ENCODE measurements at places on chromosomes 7 and 10.

DNA sequence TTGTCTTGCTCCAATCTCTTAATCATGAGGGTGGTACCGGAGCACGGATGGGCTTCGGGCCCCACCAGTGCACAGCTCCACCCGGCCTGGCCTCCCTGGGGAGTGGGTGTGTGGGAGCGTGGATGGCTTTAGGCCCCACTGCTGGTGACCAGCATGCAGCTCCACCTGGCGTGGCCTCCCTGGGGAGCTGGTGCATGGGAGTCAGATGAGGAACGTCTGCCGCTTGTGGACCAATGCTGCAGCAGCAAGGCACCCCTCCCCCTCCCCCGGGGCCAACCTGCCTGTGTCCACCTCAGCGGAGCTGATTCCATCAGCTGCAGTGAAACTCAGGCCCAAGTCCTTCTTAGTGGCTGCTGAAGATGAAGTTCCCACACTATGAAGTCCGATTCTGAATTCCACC is 511.4 kb downstream of the PTPRN2 start:
- no peak for DNase-seq

DNA sequence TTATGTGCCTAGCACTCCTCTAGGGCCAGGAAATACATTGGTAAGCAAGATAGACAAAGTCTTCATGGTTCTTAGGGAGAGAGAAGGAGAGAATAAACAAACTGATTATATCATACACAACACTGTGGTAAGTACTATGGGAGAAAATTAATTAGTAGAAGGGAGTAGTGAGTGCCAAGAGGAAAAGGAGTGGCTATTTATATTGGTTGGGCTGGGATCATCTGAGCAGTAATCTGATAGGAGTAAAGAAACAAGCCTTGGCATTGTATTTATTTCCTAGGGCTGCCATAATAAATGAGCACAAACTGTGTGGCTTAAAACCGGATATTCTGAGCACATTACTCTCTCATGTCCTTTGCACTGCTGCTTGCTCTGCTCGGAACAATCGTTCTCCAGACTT is 158.1 kb upstream of the PHF14 start:
- no peak for DNase-seq

- peak; percentile 83 for DNase-seq
Measured at GRCh38 chr10:60114765-60115586, 208.6 kb upstream of the CCDC6 start.

DNA sequence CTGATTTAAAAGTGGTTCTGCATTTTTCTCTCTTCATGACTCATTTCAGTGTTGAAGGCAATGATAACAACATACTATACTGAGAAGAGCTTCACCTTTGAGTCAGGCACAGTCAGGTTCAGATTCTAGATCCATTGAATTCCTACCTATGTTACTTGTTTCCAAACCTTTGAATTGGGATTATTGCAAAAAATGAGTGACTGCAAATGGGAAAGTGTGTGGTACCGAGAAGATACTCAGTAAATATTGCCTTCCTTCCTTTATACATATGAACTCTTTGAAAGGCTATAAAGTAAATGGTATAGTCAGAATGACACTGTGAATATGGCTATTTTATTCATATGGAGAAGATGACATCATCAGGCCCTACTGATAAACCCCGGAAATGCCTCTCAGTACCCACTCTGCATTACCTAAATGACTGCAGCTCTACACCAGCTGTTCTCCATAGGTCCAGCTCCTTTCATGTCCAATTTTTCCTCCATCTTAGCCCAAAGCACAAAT is 66.7 kb upstream of the FGL2 start:
- DNase-seq = no peak

GRCh38 chr10:79156334-79157274 is 87.8 kb downstream of the ZMIZ1 start:
- DNase-seq = no peak

DNA sequence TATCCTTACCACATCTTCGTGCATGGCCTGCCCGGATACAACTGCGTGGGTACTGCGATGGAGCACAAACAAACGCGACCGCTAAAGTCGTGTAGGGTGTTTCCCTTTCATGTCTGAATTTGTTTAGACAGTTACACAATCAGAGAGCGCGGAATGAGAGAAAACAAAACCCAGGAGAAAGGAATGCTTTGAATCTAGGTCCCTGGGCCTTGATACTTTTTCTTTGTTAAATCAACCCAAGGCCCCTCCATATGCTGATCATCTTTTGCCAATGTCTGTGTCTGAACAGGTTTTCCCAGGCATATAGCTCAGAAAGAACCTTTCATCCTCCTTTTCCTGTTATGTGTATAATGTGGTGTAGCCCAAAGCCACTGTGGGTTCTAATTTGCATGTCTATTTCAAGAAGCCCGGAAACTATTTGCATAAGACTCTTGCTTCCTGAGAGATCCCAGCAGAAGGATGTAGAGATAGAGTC is 145.8 kb downstream of the FRMD4A start:
- peak; percentile 14 for DNase-seq

- no peak for DNase-seq
Measured at GRCh38 chr7:27145165-27145913, 1.9 kb upstream of the HOXA5 start.

- DNase-seq = no peak
Measured at GRCh38 chr10:114044247-114045135, 825 bp downstream of the ADRB1 start.

DNA sequence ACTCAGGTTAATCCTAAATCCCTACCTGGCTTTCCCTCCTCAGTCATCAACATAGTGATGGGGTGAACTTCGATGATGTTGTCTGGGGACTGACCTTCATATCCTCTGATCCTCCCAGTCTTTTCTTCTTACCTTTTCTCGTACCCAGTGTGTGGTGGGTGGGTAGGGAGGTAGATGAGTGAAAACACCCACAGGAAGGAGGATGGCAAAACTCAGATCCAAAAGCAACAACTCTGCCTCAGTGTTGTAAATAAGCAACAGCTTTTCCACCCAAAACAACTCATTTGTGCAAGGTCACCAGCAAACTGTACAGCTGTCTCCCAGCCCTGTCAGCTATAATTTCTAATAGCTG is 38.6 kb downstream of the VOPP1 start:
- no peak for DNase-seq

- DNase-seq = no peak
Measured at GRCh38 chr7:85220651-85221050, 33.8 kb upstream of the SEMA3D start.

- no peak for DNase-seq
Measured at GRCh38 chr10:2851566-2851965, 215.8 kb upstream of the PFKP start.

DNA sequence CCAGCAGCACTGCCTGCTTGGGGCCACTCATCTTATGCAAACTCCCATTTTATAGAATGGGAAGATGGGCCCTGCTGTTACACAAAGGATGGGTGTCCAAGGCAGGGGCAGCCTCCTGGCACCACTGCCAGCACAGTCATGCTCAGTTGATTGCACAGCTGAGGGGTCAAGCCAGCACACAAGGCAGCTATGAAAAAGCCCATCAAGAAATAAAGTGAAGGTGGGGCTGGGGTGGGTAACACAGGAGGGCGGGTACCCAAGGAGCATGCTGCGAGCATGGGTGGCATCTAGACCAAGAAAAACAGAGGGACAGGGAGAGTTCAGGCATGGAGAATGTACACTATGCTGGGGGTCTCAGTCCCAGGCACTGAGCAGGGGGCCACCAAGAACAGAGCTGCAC is 74.7 kb upstream of the UNC5B start:
- DNase-seq = no peak

DNA sequence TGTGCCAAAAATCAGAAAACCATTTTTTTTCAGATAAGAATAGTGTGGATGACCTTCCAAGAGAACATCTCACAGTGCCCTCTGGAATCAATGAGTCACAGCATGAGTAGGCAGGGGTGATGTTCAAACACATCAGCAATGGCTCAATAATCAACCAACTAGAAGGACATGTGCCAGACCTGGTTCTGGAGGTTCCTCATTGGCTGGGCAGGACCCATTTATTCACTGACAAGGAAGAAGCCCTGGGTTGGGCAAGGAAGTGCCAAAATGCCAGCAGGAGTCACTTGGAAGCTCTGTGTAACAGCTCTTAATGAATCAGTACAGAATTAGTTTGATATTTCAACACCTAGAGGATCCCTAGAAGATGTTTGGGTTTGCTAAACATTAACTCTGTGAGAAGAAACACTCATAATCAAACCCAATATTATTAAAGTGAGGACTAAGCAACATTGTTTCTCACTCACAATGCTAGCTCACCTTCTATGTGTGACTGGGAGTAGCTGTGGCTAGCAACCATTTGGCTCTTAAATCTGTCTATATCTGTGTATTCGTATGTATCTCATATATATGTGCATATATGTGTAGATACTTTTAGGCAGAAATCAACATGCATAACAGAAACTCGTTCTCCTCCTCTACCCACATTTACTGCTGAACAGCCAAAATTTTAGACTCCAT is 72.3 kb upstream of the APBB1IP start:
- no peak for DNase-seq
